NCI-H226 (cell line): ENCODE measurements at places on chromosomes 13 and 19.

DNA sequence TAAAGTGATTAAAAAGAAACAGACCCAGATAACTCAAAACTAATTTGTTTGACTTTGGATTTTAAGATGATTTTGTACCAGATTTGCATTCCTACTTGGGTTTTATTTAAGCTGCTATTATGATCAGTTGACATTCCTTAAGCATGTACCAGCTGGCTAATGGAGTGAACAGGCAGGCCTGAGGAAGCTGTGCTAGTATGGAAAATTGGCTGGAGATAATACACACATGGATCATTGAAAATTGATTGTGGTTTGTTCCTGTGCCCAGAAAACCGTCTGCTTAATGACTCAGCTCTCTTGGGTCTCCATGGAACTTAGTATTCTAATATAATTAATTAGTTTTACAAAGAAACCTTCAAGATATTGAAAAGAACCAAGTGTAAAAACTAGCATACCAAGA lies 22.6 kb downstream of the POLR1D start:
- DNase-seq: no peak

DNA sequence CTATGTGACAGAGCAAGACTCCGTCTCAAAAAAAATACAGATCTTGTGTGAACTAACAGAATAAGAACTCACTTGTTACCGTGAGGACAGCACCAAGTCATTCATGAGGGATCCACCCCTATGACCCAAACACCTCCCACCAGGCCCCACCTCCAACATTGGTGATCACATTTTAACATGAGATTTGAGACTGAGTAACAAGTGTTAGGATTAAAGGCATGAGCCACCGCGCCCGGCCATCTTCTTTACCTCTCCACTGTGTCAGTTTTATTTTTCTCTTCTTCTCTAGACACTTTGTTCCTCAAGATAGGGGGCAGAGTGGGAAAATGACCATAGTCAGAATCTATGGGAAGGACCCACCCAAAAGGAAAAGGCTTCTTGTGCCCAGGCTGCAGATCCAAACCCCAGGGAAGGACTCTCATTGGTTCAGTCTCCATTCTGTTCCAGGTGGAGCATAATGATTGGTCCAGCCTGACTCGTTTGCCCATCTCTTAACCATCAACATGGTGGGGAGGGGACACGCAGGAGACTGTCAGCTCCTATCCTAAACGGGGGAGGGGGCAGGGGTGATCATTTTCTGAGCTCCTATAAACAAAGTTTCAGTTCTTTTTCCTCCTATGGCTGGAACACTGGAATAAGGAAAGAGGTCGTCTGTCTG lies 1.3 kb upstream of the CALM3 start:
- DNase-seq: no peak

- DNase-seq: no peak
Observed at GRCh38 chr13:29436291-29436690, 159.2 kb downstream of the SLC7A1 start.

- no peak for DNase-seq
Observed at GRCh38 chr19:28873301-28873700, 339.6 kb downstream of the UQCRFS1 start.

- DNase-seq: no peak
Observed at GRCh38 chr13:27627380-27627779, 5.7 kb downstream of the POLR1D start.

DNA sequence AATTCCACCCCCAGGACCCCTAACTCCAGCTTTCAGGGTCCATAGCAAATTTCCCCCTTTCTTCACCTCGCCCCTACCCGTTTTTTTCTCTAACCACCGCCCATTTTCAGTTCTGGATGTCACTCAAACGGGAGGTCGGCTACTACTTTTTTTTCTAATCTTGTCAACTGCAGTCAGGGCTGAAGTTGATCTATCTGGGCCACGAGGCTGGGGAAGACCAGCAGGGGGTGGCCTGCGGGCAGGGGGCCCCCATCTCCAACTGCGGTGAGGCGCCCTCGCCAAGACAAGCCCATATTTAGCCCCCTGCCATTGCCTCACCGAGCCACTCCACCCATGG lies 748 bp downstream of the LHFPL6 start:
- DNase-seq: peak; percentile 2

GRCh38 chr19:19535311-19536191 lies 2.5 kb upstream of the CILP2 start:
- no peak for DNase-seq

GRCh38 chr13:113013303-113013702 lies 44.3 kb downstream of the MCF2L start:
- no peak for DNase-seq

DNA sequence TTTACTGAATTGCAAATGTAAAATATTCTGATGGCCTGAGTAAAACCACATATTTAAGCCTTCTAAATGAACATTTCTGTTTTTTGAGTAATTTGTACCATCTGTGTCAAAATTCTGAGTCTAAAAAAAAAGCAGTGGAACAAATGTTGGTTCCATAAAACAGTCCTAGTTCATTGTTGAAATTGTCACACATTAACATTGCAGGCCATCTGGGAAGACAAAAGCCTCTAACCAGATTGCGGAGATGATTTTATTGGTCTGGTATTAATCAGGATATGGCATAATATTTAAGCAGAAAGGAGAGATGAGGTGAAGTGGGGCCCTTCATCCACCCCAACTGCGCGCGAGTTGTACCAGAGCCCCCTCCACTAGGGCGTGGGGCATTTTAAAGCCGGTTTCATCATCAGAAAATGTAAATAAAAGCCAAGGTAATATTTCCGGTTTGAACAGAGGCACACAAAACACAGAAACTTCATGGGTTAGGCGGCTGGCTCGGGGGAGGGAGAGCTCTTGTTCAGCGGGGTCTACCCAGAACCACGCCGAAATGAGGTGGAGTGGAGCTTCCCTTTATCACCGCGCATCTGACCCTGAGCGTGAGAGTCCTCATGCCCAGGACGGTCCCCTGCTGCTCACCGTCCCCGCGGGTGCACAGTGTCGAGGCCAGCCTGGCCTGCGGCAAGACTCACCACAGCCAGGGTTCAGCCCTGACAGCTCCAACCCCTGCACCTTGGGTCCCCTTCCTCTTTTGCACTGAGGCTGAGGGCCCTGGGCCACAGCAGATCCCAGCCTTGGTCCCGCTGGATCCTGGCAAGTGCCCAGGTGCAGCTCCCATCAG lies 169.2 kb downstream of the URI1 start:
- no peak for DNase-seq

DNA sequence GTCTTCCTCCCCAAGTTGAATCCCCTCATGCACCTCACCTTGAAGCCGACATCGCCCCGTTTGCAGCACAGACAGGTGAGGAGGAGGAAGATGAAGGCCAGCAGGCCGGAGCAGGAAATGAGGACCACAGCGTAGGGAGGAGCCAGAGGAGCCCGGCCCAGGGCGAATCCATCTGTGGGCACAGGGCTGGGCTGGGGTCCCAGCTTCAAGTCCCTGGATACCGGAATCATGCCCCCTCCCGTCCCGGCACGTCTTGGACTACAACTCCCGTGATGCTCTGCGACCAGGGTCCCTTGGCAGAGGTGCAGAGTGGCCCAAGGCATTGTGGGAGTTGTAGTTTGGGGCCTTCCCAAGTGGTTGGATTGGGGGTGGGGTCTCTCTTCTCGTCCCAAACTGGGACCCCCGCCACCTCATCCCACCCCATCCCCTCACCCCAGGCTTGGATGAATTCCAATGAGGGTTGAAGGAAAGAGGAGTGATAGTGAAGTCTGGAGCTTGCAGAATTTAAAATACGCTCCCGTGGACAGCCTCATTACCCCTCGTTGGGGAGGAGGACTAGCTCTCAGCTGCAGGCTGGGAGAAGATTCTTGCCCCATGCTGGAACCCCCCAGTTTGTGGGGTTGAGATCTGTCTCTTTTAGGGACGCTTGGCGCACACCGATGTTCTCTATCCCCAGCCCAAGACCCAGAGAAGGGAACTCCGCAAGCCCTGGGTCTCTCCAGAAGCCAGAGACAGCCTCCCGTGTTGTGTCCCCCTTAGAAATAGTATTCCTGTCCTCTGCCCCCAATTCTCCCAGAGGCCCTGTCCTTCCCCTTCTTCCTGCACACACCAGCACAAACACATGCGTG lies 990 bp downstream of the LMTK3 start:
- DNase-seq: peak; percentile 39

- peak; percentile 22 for DNase-seq
Observed at GRCh38 chr19:4597975-4598671, 38.6 kb upstream of the SEMA6B start.

GRCh38 chr13:38763446-38764381 lies 76.8 kb downstream of the FREM2 start:
- peak; percentile 19 for DNase-seq

DNA sequence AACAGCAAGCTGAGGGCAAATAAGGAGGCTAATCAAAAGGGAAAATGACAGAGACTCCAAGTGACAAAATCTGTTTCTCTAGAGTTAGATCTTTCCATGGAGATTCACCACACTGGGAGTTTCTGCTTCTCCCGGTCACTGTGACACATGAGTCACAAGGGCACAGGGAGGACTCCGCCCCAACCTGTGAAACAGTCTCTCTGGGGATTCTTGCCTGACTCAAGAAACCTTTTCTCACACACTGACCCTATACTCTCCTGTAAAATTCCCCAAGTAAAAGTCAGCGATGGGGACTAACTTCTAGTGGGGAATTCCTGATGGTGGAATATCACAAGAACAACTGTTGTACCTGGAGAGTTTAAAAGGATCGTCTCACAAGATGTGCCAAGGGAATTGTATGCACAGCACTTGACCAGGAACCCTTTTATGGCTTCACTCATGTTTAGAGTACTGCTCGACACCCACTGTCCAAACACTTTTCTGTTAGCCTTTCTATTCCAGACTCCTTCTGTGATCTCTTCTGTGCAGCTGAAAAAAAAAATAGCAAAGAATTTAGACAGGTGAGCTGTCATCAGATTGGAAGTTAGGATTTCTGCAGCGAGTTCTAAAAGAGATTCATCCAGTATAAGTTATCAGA lies 46.8 kb upstream of the URAD start:
- DNase-seq: no peak

GRCh38 chr13:44764302-44764692 lies 188.2 kb upstream of the TSC22D1 start:
- DNase-seq: no peak

- DNase-seq: no peak
Observed at GRCh38 chr19:34851277-34851804, 75.4 kb upstream of the ZNF30 start.

DNA sequence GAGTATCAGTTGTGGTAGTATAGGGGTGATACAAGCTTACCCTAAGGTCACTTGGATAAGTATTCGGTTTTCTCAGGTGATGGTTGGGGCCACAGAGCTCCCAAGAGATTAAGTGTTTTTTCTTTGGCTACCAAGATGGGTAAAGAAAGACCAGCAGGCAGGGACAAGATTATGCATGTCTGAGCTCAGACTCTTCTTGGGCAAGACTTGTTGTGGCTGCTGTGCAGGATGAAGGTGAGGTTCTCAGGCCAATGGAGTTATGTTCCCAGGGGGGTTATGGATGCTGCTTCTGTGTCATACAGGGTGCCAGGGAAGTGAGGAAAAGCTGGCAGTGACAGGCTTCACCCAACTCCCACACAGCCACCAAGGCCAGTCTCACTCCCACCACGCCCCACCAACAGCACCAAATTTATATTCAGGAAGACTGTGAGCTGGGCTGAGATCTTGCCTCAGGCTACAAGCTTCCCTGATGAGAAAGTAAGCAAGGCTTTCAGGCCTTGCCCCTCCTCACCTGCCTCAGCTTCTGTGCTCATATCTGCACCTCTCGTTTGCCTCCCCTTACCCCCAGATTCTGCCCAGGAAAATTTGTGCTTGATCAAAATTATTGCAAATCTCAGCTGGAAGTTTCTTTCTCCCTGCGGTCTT lies 511.8 kb upstream of the SLITRK1 start:
- no peak for DNase-seq

DNA sequence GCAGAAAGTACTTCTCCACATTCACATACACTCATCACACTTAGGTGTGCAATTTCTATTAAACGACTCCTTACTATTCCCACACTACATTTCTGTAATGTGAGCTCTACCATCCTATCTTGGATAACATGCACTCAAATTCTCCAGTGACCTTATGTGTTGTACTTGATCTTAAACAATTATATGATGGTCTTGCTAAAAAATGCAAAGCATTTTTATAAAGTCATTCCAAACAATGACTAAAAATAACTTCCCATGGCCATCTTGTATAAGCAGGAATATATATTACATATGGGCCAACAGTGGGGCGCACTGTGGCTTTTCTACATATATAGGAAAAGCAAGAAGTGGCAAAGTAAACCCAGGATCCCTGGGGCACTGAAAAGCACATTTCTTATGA lies 155.5 kb downstream of the FLT1 start:
- peak; percentile 24 for DNase-seq
